ENCODE measurements at places on chromosomes 3 and 15.

DNA sequence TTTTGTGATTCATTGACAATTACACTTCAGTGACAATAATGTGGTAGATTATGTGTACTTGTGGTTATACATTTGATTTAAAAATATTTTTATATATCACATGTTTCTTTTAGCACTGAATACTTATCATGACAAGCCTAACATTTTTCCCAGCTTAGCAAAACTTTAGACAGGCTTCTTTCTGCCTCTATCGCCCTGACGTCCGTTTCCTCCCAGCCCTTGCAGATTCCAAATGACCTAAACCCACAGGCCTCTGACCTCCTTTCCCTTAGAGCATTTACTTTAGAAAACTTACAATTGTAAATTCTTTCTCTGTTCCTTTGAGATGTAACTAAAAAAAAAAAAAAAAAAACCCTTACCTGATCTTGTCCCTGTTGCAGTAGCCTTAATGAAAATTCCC, 326.1 kb downstream of the UNC13C start:
- no peak for DNase-seq

DNA sequence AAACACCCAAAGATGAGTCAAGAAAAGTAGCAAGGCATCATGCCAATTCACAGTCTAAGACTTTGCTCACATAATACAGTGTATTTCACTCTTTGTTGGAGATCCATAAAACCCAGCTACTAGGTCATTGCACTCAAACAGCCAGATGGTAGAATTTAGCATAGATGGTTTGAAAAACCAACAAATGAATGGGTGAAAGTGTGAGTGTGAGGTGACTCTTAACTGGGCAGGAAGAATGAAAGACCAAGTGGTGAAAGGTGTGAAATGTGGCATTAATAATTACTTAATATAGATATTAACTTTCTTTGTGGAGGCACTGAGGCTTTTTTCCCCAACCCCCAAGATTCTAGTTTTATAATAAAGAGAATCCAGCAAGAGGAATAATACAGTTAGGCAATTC, 159.5 kb downstream of the SQOR start:
- no peak for DNase-seq

DNA sequence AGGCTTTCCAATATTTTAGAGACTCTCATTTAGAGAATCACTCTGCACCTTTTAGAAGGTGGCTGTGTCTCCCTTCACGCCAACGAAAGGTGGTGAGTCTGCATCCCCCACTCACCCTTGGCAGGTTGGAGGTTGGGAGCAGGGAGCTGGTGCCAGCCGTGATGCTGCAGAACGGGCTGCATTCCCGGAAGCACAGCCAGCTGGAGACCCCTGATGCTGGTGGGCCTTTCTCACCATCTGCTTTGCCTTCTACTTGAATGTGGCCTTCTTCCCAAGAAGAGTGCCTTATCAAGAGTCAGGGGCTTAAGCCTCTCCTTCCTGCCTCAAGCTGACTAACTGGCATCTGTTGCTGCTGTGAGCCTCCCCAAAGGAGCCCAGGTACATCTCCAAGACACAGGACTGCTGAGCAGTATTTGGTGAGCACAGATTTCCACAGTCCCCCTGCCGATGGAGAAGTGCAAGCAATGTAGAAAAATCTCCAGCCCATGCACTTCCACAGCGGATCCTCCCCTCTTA, 17.7 kb upstream of the HEG1 start:
- DNase-seq, result no peak

- no peak for DNase-seq
Observed at GRCh38 chr3:185936273-185936629, 1.6 kb downstream of the TRA2B start.

Measured in activated CD8-positive, alpha-beta memory T cell treated with anti-CD3 and anti-CD28 coated beads for 1 hour (primary cell).